ENCODE measurements at places on chromosomes 1 and 21.
A peak's percentile ranks its signal among the peaks of the same experiment; 100 is the strongest.

DNA sequence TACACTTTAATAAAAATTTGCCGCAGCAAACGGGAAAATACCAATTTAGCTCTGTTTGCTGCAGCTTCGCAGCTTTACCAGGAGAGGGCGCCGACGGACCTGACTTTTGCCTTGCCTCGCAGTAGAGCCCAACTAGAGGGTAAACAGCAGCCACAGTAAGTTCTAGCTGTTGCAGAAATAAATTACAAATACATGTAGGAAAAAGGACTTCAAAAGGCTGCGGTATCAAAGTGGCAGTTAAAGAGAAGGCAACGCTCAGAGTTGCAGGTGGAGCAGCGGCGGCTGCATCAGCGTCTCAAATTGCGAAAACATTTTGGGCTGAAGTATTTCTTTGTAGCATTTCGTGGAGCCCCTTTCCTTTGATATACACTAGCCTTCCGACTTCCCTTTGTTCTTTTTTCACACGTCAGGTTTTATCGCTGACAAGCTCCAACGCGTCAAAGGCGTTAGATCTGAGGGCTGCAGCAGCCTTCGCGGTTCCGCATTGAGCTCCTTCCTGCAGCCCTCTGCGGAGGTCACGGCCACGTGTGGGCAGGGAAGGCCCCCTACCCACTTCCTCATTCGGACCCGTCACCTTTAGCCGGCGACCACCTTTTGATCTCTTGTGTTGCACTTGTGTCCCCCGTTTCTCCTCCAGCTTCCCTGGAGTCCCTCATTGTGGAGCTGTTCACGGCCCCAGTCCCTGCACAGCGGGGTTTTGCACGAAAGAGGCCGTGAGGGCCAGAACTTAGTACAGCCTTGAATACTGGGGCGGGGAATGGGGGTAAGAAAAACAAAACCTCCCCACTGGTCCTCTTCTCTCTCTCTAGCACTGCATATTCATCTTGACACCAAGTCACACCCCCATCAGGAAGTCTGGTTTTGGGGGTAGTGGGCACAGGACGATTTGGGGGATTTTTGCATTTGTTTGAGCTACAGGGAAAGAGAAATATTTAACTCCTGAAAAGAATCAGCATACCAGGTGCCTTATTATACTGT is 72.8 kb downstream of the S1PR1 start:
- DNase-seq, result peak; percentile 83

DNA sequence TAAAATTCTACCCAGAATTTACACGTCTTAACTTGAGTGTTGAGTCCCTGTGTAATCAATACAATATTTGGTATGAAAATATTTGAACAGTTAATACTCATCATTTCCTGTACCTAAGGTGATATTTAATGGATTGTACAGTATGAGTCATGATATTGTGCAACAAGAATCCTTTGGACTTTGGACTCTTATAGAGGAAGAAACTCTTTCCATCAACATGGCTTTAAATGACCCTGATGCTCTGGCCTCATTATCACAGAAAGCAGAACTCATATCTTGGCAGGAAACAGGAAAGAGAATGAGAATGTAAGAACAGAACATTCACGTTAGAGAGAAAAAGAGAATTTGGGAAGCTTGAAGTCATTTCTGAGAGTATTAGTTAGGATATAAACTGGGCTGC is 168.8 kb upstream of the B3GALT2 start:
- no peak for DNase-seq

DNA sequence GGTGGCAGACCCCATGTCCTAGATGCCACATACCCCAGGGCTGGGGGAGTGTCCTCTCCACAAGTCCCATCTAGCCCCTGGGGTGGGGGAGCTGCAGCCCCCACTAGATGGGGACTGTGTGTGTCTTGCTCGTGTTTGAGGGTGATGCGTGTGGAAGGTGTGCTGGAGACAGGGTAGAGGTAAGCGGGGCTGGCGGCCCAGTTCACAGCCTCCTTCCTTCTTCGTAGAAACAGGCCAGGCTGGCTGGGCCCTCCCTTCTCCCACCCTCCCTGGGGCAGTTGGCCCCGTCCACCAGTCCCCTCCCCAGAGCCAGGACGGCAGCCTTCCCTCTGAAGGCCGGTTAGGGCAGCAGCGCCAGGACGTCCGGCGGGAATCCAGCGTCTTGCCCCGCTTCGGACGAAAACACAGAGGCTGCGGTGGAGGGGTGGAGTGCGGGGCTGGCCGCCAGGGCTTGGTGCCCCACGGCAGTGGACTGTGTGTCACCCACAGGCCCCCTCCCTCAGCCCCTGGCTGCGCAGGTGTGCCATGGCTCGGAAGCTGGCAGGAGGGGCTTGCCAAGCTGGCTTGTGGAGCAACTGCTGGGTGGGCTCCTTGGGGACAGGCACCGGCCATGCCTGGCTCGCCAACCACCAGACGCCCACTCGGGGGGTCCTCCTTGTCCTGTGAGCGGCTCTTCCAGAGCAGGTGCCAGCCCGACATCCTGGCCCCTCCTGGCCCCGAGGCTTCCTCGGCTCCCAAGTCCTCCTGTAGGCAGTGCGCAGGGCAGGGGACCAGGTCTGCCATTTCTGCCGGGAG is 3.6 kb downstream of the PRDM16 start:
- DNase-seq, result no peak

DNA sequence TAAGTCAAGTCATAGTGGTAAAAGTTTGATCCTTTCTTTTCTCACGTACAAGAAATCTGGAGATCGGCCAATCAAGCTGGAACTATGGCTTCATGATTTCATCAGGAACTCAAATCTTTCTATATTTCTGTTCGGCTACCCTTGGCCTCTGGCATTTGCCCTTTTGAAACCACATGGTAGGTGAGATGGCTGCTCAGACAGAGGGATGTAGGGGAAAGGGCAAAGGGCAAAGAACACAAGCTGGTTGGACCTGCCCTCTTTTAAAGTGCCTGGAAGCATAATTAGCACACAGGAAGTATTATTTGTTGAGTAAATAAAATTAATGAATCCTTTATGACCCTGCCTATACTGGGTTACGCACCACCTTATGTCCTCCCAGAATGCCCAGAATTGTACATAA is 11.5 kb upstream of the RGS1 start:
- DNase-seq, result no peak

DNA sequence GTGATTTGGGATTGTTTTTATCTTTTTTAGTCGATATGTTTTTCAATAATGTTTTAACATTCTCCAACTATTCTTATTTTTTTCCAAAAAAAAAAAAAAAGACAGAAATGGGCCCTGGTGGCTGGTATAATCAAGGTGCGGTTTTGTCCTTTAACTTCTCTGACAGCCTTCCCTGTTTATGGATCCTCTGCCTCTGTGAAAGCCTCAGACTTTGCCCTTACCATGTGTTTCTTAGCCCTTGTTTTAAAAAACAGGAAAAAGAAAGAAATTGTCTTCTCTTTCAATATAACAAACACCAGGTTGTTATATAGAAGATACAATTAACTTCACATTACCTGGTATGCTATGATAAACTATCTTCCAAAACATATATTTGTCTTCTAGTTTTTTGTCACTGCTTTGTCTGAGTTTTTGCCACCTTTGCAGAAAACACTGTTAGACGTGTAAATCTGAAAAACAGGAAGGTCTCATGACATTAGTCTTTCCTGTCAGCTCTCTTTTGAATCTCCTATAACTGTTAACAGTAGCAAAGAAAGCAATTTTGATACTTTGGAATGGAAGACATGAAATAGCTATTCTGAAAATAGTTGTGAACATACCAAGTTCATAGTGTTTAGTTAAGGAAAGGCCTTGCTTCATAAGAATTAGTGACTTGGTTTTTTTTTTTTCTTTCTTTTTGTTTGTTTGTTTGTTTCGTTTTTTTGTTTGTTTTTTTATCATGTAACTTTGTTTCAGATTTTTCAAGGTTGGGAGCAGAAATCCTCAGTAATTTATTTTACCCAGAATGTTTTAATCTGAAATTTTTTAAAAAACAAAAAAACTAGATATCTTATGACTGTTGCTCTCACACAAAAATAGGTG is 31.7 kb upstream of the CACYBP start:
- peak; percentile 66 for DNase-seq

GRCh38 chr1:222557574-222557973 is 9.7 kb upstream of the HHIPL2 start:
- DNase-seq, result no peak

DNA sequence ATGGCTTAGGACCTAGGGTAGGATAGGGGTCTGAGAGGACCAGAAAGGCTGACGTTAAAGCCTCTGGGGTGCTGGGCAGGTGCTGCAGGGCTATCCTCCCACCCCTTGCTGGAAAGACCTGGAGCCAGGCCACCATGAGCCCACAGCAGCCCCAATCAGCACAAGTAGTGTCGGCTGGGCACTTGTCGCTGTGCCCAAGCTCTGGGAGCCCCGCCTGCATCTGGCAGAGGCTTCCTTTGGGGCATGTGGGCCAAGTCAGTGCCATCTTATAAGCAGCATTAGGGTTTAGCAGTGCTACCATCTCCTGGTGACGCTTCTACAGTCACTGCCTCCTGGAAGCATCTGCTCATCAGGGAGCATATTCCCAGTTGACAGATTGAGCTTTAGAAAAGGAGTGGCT is 31.3 kb downstream of the MAN1C1 start:
- DNase-seq, result no peak

- no peak for DNase-seq
Measured at GRCh38 chr21:35237287-35237686, 188.2 kb upstream of the RUNX1 start.

GRCh38 chr1:33346533-33346926 is 25.6 kb upstream of the A3GALT2 start:
- DNase-seq, result no peak

GRCh38 chr1:43552813-43553212 is 22.1 kb downstream of the PTPRF start:
- no peak for DNase-seq

GRCh38 chr1:70617728-70618127 is 206.7 kb downstream of the CTH start:
- DNase-seq, result no peak

- DNase-seq, result peak; percentile 70
Measured at GRCh38 chr1:225866061-225866837, 15.9 kb downstream of the TMEM63A start.

DNA sequence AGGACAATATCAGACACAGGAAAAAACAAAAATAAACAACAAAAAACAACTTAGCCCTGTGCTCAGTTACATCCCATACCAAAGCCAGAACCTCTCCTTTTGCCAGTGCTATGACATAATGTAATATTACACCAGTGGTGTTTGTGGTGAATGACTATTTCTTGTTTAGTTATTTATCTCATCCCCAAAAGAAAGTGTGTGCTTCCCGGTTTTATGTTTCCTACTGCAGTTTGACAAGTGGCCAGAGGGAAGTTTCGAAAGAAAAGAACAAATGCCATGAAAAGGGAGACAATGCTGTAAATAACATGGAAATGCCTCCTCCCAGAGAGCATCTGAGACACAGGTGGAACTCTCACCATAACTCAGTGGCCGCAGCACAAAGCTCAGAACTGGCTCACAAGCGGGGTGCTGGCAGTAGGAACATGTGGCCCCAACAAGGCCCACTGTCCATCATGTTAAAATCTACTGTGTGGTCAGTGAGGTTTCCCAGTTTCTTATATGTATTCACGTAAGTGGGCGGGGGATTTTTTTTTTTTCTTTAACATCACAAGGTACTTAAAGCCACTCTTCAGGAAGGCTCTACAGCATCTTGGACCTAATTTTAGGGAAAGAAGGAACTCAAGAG is 158.2 kb downstream of the BARHL2 start:
- no peak for DNase-seq

DNA sequence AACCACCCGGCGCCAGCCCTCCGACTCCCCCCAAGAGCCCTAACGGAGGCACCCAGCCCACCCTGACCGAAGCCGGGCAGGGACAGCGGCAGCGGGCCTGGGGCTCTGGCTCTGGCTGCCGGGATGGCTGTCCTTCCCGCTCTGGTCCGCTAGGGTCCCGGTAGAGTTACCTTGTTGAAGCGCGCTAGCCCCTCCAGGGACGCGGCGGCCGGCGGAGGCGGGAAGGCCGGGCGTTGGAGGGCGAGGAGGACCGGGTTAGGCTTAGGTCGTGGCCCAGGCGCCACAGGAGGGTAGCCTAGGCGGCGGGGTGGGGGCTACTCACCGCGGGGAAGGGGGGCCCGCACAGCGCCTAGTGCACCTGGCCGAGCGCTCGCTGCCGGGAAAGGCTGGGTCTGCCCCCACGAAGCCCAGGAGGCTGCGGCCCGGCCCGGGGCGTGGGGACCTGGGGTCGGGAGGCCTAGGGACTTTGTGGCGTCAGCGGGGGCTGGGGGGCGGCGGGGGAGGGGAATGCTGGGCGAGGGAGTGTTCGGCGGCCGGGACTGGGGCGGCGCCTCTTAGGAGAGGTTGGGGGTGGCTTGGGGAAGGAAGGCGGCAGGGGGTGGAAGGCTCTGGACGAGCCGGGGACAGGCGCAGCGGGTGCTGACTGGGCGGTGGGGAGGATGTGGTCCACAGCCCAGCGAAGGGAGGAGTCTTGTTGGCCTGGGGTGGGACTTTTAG is at the start of gene TRIM17:
TSS of gene TRIM17 (minus strand) at position 645 of the 717 bp plus-strand sequence. CDS start 1,789 bp downstream, outside the sequence.
- peak; percentile 40 for DNase-seq

- no peak for DNase-seq
Measured at GRCh38 chr1:241837901-241838300, 10.1 kb upstream of the EXO1 start.

DNA sequence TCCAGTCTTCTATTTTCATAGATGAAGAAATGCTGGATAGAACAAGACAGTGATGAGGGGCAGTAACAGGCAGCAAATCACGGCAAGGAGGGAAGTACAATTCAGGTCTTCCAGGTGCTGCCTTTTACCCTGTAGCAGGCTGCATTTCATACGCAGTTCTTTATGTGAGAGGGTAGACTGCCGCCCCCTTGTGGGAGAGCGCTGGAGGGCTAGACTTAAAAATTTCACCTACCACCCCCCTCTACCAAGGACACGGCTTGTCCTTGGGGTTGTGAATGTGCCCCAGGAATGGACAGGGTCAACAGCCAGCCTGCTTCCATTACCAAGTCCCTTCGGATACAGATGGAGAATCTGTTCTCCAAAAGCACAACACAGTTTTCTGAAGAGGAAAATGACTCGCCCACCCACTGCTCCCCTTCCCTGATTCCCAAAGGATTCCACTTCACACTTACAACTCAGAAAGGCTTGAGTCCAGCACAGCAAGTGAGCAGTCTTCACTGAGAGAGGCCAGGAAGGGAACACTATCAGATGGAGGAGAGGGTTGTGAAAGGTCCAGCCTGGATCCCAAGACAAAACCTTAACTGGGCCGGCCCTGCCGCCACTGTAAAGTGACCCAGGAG is 7.4 kb downstream of the WDR77 start:
- peak; percentile 76 for DNase-seq

GRCh38 chr1:227749916-227750710 is 14.9 kb downstream of the SNAP47 start:
- no peak for DNase-seq

DNA sequence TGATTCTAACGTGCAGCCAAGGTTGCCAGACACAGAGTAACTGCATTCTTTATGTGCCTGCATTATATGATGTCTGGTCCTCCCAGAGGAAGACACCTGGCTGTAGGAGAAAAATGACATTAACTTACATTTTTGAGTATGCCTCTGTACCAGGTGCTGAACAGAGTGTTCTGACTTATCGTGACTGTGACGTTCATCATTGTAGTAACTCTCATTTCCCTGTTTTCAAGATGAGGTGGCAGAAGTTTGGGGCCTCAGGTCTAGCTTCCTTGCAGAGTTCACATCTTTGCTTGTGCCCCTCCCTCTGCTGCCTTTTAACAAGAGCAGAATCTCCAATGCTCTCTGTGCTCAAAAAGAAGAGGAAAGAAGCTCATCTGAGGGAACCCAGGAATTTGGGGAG is 488.0 kb downstream of the AJAP1 start:
- no peak for DNase-seq

- no peak for DNase-seq
Measured at GRCh38 chr1:37258068-37258467, 216.3 kb upstream of the ZC3H12A start.

All from CD4-positive, alpha-beta T cell treated with Interleukin-12 subunit alpha and Interleukin-12 subunit beta, for 1 hour (primary cell).